ENCODE measurements at places on chromosomes 5 and 9.

- no peak for DNase-seq
These were observed 368.4 kb downstream of the MAN2A1 start for GRCh38 chr5:110058175-110058574.

DNA sequence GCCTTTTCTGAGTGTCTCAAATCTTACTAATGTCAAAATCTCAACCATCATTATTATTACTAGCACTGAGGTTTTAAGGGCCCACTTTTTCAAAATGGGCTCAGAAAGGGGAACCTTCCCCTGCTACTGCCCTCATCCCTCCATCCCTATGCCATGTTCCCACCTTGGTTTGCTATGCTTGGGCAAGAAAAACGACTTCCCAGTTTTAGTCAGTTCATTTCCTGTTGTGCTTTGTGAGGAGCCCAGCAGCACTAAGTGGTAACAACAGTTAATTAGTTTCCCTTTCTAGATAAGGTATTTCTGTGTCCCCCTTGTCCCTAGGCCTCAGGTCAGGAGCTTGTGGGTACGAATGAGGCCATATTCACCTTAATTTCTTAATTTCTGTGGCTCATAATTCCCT, 595.2 kb downstream of the RAB3C start:
- no peak for DNase-seq

- DNase-seq = no peak
These were observed 71.0 kb downstream of the SV2C start for GRCh38 chr5:76154009-76154690.

- no peak for DNase-seq
These were observed 38.7 kb upstream of the COL15A1 start for GRCh38 chr9:98905015-98905414.

- DNase-seq = no peak
These were observed 9.8 kb downstream of the SECISBP2 start for GRCh38 chr9:89328064-89328463.

GRCh38 chr9:89501311-89501898, 3.5 kb upstream of the SEMA4D start:
- DNase-seq = no peak
